ENCODE measurements at places on chromosomes 6 and 20.

- peak; percentile 55 for DNase-seq
Observed at GRCh38 chr20:62711703-62712101, 3.1 kb downstream of the NTSR1 start.

GRCh38 chr6:121515630-121516265 lies 80.3 kb downstream of the GJA1 start:
- DNase-seq: no peak

DNA sequence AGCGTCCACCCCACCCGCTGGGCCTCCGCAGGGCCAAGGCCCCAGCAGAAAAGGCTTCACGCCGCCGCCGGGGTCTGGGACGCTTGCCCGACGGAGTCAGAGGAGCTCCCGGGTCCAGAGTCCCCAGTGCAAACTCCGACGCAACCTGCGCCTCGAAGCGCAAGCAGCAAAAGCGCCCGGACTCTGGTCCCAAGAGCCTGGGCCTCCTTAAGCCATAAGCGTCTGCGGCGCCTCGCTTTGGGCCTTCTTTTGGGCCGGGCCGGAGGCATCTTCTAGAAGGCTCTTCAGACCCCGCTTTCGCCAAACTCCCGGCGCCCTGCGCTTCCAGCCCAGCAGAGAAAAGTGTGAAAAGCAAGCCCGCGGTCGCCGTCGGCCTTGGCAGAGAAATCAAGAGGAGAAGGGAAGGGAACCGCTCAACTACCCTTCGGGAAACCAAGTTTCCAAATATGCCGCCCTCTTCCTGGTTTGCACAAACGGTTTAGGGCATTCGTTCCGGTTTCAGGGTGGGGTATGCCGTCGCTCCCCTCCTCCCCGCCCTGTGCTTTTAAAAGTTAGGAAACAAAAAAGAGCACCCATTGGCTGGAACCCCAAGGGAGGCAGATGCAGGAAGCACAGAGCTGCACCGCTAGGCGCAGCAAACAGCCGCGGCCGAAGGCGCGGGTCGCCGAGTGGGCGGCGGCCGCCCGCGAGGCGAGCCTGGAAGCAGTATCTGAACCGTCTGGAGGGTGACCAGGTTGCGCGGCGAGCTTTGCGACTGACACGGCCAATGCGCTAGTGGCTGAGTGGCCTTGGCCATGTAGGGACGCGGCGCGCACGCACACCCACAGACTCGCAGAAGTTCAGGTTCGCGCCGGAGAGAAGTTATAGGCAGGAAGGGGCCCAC lies 1.2 kb downstream of the TBX18 start:
- peak; percentile 15 for DNase-seq

GRCh38 chr20:59342023-59342957 lies 41.9 kb downstream of the EDN3 start:
- no peak for DNase-seq

DNA sequence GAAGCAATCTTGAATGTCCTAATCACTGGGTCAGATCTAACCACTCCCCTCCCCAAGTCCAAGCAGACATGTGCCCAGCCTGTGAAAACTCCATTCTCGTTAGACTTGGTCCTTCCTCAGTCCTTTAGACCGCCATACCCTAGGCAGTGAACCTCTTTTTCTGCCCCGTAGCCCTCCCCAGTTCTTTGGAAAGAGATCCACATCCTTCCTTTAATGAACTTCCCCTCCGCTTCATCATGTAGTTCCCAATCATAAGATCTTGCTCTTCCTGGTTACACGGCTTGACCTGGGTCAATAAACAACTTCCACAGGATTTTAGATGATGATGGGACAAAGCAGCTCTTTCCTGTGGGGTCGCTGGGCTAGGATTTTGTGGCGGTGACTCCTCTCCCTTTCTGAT lies 9.6 kb downstream of the AHCY start:
- DNase-seq: no peak

GRCh38 chr6:33983109-33983716 lies 162.7 kb downstream of the GRM4 start:
- DNase-seq: no peak

- peak; percentile 52 for DNase-seq
Observed at GRCh38 chr20:4720041-4720976, 1.4 kb upstream of the PRND start.
